ENCODE measurements at places on chromosomes 16 and 17.

DNA sequence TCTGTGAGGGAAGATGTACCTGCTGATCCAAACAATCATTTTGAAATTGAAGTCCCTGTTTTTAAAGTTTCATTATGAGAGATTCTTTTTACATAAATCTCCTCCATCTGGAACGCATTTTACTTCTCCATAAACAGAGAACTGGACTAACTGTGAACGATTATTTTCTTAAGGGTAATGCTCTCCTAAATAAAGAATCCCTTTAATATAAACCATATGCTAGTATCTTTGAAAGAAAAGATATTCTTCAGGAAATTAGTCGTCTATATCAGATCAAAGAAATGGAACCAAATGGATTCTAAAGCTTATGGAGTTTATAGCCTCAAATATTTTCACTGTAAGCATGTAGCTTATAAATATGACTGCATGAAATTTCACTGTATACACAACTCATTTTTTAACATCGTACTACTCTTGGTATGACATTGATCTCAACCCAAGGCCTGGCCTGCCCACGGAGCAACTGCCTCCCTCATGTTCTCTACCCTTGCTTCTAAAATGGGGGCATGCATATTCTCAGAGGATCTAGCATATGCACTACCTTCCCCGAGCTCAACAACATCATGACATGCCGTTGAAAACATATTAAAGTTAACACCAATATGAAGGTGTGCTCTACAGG, 66.4 kb downstream of the MYH10 start:
- DNase-seq: no peak

GRCh38 chr17:7322520-7323194, 6.5 kb downstream of the NEURL4 start:
- no peak for DNase-seq

- no peak for DNase-seq
These were observed 24.0 kb downstream of the ADGRG5 start for GRCh38 chr16:57566436-57566835.

GRCh38 chr17:17104494-17104893, 62.2 kb downstream of the MPRIP start:
- no peak for DNase-seq

GRCh38 chr16:75477680-75478473, 13.4 kb upstream of the TMEM170A start:
- no peak for DNase-seq

GRCh38 chr17:32962320-32962711, 29.3 kb upstream of the SPACA3 start:
- no peak for DNase-seq

DNA sequence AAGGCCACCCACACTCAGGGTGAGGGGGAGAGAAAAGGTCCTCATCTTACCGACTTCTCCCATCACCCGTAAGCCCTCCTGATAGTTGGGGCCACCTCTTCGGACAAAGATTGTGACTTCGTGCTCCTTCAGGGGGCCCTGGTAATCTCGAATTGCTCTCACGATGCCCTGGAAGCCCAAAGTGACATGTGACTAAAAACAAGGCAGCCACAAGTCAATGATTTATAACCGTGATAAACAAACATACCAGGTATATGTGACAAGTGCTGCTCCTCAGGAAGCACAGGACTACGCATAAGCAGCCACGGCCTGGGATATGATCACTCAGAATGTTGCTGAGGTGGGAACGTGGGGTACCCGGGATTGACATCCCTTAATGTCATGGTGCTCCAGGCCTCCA, 17.1 kb downstream of the ACLY start:
- DNase-seq: no peak

DNA sequence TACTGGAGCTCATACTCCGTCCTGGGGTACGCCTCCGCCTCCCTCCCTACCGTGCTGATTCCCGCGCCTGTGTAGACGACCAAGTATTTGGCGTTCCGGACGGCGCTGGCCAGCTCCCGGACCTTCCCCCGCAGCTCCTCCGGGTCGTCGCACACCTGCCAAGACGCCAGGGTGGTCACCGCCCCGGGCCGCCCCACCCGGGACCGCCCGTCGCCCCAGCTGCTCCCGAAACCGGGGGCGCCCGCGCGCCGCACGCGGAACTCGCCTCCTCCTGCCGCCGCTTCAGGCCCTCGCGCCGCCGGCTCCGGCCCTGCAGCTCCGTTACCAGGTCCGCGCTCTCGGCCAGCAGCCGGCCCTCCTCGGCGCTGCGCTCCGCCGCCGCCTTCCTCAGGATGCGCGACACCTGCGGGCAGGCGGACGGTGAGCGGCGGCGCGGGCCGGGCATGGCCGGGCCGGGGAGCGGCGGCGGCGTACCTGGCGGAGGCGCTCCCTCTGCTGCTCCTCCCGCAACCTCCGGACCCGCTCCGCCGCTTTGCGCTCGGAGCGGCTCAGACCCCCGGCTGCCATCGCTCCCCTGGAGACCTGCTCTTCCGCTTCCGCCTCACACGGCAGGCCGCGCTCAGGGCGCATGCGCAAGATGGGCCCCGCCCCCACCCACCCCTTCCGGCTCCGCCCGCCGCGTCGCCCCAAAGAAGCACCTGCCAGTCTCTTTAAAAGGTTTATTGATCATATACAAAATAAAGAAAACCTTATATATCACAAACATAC, at the start of gene SIRT7:
Gene SIRT7, minus strand, starts transcription at position 612 of the 768 bp plus-strand sequence. Its CDS starts 45 bp downstream, at position 567.
- peak; percentile 74 for DNase-seq

- no peak for DNase-seq
These were observed 207.9 kb upstream of the RBFOX1 start for GRCh38 chr16:7124701-7125100.

DNA sequence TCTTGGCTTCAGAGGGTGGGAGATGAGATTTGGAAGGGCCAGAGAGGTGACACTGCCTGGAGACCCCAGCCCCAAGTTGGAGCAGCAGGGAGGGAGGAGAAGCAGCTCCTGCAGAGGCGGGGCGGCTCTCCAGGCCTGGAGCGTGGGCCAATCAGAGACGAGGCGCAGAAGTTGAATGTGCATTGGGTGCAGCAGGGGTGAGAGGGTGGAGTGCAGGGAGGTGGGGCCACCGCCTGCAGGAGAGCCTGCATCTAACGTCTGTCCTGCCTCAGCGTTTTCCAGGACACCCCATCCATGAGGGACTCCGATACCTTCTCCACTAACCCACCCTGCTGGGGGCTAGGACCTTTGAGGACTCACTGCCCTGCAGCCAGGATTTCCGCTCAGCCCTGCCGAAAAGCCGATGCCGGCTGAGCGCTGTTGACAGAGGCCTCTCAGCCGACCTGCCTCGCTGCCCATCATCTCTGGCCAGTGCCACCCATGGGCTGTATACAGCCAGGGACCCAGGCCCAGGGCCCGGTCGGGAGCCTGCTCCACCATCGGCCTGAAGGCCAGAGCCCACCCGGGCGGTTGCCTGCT, 146.2 kb downstream of the ENGASE start:
- no peak for DNase-seq

GRCh38 chr16:50437769-50438437, 69.1 kb upstream of the BRD7 start:
- DNase-seq: no peak

DNA sequence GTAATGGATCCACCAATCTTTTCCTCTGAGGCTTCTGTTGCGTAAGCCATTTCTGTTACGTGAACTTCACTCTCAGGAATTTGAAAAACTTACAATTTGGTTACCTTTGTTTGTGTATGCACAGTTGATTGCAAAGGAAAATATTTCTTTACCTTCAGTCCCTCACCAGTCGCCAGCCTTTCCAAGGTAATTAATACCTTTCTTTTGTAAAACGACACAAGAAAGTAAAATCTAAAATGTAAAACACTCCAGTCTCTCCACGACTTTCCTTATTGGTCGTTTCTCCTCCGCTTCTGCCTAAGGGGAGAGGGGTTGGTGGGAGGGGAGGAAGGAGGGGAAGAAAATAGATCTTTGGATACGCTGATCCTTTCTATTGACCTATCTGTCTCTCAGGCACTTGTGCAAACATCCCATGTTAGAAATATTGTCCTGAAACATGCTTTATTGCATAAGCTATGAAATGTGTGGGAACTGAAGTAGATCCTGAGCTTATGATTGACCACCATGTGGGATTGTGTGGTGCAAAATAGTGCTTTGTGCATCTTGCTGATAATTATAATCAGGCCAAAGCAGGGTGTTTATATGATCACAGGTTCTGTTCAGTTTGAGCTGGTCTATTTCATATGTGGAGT, 32.4 kb upstream of the EFCAB13 start:
- DNase-seq: no peak

GRCh38 chr17:78306913-78307312, 53.0 kb downstream of the SOCS3 start:
- DNase-seq: no peak

DNA sequence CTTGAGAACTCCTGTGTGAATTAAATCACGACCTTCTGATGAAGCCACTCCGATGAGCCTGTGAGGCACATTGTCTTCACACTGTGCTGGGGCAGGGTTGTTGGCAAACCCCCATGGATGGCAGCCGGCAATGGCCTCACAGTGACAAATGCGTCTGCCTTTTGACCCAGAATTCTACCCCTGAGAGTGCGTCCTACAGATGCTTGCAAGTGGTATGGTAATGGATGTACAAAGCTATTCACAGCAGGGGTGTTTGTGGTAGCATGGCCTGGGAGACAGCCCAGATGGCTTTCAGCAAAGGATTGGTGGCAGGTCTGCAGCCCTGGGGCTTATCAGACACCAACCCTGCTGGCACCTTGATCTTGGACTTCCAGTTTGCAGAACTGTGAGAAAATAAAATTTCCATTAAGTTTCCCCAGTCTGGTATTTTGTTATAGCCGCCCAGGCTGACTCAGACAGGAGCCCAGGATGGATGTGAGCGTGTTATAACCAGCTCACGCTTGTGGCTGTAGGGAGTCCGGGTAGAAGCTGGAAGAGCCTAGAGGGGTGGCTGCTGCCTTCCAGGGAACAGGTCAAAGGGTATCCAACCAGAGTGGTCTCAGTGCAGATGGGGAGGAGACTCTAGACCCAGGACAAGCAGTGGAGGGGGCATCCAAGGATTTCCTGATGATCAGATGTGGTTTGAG, 10.1 kb downstream of the AFMID start:
- DNase-seq: no peak

- DNase-seq: no peak
These were observed 132.6 kb upstream of the CACNG5 start for GRCh38 chr17:66702106-66702936.

- DNase-seq: no peak
These were observed 130.7 kb downstream of the PRKCA start for GRCh38 chr17:66432996-66433551.

GRCh38 chr17:21170809-21171208, 43.2 kb downstream of the TMEM11 start:
- no peak for DNase-seq

GRCh38 chr16:12334852-12335251, 358.3 kb downstream of the SNX29 start:
- DNase-seq: no peak

- DNase-seq: no peak
These were observed 43.5 kb downstream of the GRB7 start for GRCh38 chr17:39781031-39781860.

- DNase-seq: no peak
These were observed 388.0 kb upstream of the TNRC6C start for GRCh38 chr17:77570565-77570898.

DNA sequence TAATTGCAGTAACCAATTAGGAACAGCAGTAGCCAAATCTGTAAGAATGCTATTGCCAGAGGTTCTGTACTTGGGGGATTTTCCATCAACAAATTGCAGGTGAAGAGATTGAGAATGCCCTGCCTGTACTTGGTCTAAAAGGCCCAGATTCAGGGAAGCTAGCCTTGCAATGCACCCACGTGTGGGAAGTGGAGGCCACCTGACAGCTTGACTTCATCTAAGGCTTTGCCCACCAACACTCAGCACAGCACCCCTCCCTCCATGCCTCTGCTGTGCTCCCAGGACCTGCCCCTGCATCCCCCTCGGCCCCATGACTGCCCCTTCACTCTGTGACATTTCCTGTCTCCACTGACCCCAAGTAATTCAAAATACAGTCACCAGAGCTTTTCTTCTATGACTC, 79.1 kb upstream of the CDH5 start:
- no peak for DNase-seq

GRCh38 chr17:36001862-36002603, 680 bp upstream of the CCL15 start:
- no peak for DNase-seq

GRCh38 chr17:61783556-61784304, 79.6 kb downstream of the BRIP1 start:
- DNase-seq: no peak

DNA sequence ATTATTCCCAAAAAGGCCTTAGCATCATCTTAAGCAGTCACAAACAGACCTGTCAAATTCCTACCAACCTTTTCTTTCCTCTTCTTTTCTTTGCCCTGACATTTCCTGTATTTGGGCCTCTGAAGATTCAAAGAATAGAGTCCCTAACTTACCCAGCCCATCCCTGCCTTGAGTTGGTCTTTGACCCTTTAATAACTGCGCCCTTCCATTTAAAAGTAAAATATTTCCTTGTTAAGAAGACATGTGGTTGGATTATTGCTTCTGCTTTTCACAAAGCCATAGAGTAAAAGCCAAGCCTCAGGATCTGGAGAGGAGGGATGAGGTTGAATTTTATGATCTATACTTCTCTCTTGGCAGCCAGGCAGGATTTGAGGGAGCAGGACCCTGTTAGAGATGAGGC, 13.2 kb upstream of the CCL23 start:
- DNase-seq: no peak

DNA sequence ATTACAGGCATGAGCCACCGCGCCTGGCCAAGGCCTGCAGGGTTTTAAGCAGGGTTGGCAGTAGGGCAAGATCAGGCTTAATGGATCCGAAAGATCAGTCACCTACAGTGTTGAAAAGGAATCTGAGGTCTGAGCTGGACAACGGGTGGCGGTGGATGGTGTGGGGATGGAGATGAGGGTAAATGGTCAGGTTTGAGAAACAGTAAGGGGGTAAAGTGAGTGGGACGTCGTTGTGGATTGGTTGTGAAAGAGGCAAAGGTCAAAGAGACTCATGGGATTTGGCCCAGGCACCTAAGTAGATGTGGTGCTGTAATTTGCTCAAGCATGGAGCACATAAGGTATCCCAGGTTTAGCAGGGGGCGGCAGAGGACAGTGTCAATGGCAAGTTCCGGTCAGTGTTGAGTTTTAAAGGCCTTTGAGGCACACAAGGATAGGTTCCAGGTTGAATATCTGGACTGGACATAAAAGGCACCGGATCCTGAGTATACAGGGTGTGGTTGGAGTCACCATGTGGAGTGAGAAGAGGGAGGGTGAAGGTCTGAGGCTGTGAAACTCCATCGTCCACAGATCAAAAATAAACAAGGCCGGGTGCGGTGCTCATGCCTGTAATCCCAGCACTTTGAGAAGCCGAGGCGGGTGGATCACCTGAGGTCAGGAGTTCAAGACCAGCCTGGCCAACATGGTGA, 1.1 kb upstream of the SLC16A5 start:
- no peak for DNase-seq

DNA sequence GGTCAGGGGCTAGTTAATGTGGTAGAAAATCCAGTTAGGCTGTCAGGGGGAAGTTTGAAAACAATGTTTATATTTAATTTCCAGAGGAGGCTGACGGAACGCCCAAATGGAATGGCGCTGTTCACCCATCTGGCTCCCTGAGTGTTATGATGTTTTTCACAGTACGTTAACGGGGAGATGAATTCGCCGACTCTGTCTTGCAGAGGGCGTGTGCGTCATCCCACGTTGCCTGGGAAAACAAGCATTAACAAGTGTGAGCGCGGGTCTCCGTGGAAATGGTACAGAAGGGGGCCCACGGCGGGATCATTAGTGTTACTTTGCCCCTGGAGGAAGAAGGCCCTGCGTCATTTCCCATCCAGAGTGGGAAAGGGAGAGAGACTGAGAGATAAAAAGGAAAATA, 29.6 kb downstream of the RGS9 start:
- no peak for DNase-seq
